Lower leg skin (tissue), 4 donors: ENCODE measurements at places on chromosomes 5 and 9.

- no peak for DNase-seq
These were observed 416.8 kb downstream of the IRX2 start for GRCh38 chr5:2334719-2335118.

GRCh38 chr5:51091816-51092215 lies 291.4 kb upstream of the ISL1 start:
- no peak for DNase-seq

- DNase-seq: no peak
These were observed 344.2 kb downstream of the SPATA31D1 start for GRCh38 chr9:82332774-82333152.

GRCh38 chr5:125551246-125551645 lies 804.8 kb upstream of the ZNF608 start:
- DNase-seq: no peak

- no peak for DNase-seq
These were observed 15.1 kb upstream of the TNFAIP8 start for GRCh38 chr5:119340597-119341218.

GRCh38 chr5:179769796-179770195 lies 24.0 kb upstream of the LTC4S start:
- no peak for DNase-seq

GRCh38 chr9:15480028-15480427 lies 30.7 kb downstream of the PSIP1 start:
- DNase-seq: no peak

- DNase-seq: no peak
These were observed 314.2 kb downstream of the NTRK2 start for GRCh38 chr9:84983749-84984148.

DNA sequence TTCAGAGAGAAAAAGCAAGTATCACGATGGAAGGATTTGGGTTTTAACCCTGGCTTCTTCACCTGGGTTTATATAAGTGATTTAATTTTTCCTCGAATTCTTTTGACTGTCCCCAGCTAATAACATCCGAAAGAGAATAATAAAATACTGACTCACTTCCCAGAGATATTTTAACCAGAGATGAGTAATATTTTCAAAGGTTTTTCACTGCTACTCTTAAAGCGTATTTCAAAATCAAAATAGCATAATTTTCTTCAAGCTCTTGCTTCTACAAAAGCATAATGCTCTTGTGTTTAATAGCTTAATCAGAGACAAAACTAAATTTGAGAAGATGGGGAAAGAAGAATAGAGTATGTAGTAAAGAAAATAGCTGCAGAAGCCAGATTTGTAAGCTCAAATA lies 215.2 kb upstream of the PTGER4 start:
- DNase-seq: no peak

- DNase-seq: no peak
These were observed 150.0 kb downstream of the CDC42SE2 start for GRCh38 chr5:131413605-131414559.

GRCh38 chr5:33793836-33794549 lies 97.8 kb downstream of the ADAMTS12 start:
- no peak for DNase-seq

DNA sequence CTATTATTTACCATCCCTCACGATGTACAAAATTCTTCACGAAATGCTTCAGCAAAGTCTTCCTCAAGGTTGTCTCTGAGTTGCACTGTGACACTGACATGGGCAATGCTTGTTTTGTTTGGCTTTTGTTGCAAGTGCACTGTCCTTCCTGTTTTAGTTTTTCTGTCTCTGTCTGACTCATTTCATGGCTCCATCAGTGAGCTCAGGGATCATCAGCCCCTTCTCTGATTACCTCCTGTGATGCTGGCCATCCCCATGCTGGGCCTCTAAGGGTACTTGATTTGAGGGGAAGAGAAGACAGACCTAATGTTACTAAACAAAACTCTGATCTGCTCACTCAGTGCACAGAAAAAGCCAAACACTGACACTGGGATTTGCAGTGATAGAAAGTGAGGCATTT lies 37.6 kb upstream of the STX17 start:
- DNase-seq: no peak
